ENCODE measurements at places on chromosomes 5 and 9.
A peak's percentile ranks its signal among the peaks of the same experiment; 100 is the strongest.

DNA sequence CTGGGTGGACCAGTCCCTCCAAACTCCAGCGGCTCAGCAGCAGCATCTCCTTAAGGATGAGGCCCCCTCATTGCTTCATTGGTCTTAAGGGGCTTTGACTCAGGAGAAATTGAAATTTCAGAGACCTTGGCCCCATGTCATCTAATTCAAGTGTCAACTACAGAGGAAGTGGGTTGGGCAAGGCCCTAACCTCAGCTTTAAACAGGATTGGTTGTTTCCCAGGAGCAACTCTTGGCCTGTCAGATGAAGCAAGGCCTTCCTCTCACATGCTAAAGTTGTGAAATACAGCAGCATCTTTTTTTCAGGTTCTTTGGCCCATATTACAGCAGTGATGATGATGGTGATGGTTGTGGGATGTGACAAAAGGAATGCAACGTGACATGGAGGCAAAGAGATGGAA lies 348.3 kb downstream of the ICE1 start:
- no peak for DNase-seq

DNA sequence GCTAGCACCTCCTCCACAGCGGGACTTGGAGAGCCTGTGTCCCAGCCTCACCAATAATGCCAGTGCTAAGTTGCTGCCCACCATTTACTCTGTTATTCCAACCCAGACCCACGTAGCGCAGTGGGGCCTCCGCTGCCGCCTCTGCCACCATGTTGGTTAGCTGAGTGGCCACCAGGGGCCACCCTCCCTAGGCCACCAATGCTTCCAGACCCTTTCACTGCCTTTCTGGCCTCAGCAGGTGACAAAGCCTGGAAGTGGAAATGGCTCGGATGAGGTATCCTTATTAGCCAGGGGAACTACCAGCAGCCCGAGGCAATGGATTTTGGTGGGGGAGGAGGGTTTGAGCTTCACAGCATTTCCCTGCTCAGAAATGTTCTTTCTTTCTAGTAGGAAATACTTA lies 110.1 kb downstream of the OSTF1 start:
- no peak for DNase-seq

DNA sequence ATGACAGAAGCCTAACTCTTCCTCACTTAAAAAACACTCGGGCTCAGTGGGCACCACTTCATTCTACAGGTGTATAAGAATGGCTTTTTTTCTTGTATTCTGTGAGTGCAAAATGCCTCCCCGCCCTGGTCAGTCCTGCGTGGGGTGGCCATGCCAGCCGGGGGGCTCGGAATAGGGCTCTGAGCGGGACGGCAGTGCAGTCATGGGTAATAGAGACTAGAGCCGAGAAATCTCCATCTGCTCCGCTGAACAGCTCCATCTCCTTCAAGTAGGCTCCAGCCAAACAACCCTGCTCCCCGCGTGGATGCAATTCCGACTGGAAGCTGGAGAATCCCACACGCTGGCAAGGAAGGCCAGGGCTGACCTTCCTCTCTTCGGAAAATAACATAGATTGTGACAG lies 317.0 kb upstream of the IRX4 start:
- no peak for DNase-seq

- no peak for DNase-seq
These were observed 324 bp upstream of the RGMB start for GRCh38 chr5:98773214-98773463.

DNA sequence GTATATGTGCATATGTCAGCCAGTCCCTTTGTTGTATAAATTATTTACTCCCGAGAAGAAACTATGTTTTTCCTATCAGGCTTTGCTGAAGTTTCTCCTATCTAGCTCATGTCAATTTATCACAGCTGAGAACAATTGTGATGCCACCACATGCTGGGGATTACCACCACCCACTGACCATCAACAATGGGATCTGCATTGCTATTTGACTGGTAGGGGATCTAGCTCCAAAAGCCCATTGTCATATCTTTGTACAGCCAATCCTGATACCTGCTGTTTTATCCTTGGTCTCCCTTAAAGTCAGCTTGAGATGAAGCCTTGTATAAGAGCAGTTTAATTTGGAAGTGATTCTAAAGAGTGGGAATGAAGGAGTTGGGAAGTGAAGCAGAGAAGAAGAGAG lies 53.9 kb upstream of the KCNN2 start:
- no peak for DNase-seq

DNA sequence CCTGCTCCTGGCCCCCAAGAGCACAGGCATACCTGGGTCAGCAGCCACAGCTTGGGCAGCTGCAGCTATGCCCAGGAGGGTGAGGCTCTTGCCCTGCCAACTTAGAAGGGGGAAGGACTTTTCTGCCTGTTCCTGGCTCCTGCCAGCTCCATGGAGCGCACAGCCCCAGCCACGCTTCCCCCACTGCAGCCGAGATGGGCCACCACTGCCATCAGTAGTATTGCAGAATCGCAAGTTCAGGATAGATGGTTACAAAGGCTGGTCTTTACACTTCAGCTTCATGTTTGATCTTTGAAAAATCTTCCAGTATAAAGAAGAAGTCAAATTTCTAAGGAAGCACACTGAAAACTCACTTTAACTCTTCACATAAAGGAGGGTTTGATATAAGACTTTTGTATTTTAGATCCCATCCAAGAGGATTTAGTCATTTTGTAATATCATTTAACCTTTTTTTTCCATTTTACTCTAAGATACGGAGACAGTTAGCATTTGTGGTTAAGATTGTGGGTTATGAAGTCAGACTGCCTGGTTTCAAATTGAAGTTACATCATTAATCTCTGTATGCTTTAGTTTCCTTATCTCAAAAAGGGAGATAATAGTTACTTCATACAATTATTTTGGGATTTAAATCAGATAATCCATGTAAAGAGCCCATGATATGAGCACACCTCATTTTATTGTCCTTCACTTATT lies 81.8 kb downstream of the NLN start:
- DNase-seq = no peak

DNA sequence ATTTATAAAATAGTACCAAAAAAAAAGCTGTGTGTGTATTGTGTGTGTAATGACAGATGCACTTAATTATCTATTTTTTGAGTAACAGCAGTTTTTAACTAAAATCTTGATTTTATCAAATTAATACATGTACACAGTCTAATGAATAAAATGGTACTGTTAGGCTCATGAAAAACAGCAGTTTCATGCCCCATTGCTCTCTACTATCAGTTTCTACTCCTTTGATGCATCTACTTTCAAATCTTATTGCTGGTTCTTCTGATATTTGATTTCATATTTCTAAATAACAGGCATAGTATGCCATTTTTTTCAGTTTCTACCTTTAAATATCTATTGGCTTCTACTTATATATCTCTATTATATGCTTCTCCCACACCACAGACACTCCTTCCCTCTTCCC lies 117.4 kb downstream of the CCDC171 start:
- DNase-seq = no peak

GRCh38 chr5:146199176-146199815 lies 4.1 kb upstream of the RBM27 start:
- no peak for DNase-seq

- no peak for DNase-seq
These were observed 19.5 kb upstream of the NADK2 start for GRCh38 chr5:36261186-36261585.

- DNase-seq = no peak
These were observed 26.9 kb upstream of the CEP120 start for GRCh38 chr5:123450114-123450513.

GRCh38 chr5:94086194-94086593 lies 344.8 kb upstream of the POU5F2 start:
- no peak for DNase-seq

DNA sequence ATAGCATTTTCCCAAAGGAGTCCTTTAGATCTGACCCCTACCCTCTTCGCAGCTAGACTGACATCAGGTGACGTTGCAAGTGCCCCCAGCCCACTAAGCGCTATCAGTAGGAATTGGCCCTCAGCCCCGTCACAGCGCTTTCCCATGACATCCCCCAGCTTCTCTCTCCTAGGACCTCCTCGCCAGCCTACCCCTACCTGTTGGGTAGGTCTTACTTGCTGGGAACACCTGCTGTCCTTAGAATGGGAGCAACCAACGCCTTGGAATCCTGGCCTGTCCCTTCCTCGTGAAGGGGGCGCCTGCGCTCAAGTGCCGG lies 584 bp upstream of the PIP5K1B start:
- DNase-seq = no peak

DNA sequence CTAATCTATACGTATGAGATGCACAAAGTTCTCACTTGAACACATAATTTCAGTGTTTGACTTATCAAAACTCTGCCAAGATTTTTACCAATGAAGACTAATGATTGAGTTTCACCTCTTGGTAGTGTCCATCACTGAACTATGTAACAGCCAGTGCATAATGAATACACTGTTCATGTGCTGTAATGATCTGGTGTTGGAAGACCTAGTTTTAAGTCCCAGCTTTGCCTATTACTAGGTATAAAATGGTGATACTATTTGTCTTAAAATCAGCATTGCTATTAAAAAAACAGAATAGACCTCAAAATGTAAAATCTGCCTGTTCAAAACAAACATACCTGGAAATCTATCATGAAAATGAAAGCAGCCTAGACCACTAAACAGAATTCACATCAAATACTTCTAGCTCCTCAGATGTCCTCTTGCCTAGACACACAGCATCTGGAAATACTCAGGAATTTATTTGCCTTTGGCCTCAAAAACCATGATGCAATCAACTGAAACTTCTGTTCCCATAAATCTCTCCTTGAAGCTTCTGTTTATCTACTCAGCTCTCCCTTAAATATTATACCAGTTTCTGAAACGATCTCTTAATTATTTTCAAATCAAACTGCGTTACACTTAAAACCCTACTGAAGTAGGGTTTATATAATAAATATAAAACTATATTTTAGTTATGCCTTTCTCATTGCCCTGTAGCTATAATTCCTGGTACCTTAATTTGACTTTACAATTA lies 38.1 kb downstream of the MRPS27 start:
- DNase-seq = peak; percentile 61

All from HTR-8/SVneo (cell line).